NCI-H748 treated with DMSO at 0.1 percent for 48 hours (cell line): ENCODE measurements at places on chromosomes 4 and X.

DNA sequence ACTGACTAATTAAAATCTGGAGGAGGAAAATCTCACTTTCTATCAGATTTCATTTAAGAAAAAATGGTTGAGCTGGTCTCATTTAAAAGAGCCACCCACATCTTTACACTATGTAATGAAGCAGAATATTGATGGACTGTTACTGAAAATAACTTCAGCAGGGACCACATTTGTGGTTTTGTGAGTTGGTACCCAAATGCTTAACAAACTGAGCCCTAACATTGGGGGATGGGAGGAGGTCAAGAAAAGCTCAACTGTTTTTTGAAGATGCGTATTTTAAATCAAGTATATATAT lies 30.1 kb downstream of the HOPX start:
- DNase-seq: no peak

GRCh38 chrX:133881893-133882292 lies 103.5 kb downstream of the GPC3 start:
- DNase-seq: no peak

GRCh38 chrX:130975947-130976346 lies 72.9 kb upstream of the ENOX2 start:
- DNase-seq: peak; percentile 65

GRCh38 chrX:69503782-69504625 lies at the start of gene NALF2:
NALF2 (plus strand) TSS chrX:69504326; CDS start chrX:69505283, 957 bp downstream.
- DNase-seq: peak; percentile 50

- DNase-seq: peak; percentile 8
Measured at GRCh38 chr4:118850488-118851173, 14.7 kb upstream of the SEC24D start.

- DNase-seq: no peak
Measured at GRCh38 chr4:137994853-137995252, 247.3 kb downstream of the SLC7A11 start.

- DNase-seq: no peak
Measured at GRCh38 chrX:130563476-130563875, 161.7 kb downstream of the RBMX2 start.

DNA sequence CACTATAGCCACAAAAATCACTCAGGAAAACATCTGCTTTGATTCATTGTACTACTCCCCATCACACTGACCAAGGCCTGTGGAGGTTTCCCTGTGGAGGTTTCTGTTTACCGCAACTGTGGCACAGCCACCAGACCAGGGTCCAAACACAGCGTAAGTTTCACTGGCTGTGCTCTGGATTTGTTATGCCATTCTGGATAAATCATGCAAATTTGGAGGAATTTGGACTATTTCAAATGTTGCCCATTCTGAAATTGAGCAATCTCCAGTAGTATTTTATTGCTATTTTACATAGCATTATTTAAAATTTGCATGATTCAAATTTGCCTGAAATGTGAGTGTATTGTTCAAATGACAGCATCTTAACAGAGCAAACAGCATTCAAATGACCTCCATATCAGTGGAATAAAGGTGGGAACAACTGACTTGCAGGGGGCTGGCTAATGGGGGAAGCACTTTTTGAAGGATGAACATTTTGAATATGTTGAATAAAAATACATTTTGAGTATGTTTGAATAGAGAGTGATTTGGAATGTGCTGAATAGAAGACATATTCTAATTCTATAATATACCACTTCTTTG lies 66.1 kb upstream of the ACSL1 start:
- no peak for DNase-seq

DNA sequence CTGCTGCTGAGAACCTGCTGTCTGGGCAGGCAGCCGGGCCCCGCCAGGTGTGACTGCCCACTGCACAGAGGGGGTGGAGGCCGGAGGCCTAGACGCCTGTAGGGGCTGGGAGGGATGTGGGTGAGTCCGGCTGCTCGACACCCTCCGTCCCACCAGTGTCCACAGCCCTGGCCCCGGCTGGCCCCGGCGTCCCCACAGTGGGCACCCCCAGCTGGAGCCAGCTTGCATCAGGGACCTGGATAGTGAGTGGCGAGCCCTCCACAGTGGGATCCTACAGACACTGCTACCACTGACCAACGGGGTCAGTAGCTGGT lies 34.7 kb upstream of the SPON2 start:
- DNase-seq: no peak

DNA sequence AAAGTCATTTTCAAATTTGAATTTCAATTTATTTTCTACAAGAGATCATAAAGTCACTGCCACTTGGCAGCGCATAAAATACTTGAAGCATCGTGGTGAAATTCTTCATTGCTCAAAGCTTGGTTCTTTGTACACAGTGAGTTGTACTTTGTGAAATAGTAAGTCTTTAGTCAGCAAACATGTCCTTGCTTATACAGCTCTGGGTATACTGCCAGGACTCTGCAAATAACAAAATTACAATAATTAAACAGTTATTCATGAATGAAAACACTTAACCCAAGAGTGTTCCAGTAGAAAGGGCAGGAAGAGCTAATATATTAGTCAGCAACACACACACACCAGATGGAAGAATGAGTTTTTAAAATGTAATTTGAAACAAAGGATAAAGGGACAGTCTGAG lies 1300.9 kb upstream of the DIAPH2 start:
- DNase-seq: no peak

DNA sequence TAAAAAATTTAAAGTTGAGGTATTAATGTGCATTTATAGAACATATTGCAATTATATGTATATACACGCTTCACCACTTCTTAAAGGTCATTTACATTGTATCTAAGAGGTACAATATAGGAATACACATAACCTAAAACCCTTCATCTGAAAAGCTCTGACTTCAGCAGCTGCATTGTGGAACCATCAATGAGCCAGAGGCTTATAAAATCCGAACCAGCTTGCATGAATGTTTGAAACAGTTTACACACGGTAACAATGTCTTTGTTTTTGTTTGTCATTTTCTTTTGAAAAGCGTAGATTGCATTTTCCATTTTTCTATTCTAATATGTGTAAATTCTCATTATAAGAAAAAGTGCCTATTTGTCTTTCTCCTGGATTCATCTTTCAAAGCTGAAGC lies 221.6 kb downstream of the DCLK2 start:
- no peak for DNase-seq

DNA sequence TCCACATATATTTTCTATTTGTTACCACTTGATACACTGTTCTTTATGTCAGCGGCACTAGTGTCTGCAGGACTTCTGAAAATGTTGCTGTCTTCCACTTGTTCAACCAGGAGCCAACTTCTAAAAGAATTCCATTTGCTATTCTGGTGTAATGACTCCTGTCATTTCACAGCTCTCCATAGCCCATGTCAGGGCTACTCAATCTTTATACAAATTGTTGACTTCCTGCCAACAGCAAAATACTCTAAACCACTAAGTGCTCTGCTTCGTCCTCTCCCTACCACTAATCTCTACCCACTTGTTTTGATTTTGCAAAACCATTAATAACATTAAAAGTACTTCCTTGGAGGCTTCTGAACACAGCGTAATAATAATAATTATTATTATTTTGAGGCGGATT lies 7.2 kb downstream of the CTSO start:
- DNase-seq: no peak

DNA sequence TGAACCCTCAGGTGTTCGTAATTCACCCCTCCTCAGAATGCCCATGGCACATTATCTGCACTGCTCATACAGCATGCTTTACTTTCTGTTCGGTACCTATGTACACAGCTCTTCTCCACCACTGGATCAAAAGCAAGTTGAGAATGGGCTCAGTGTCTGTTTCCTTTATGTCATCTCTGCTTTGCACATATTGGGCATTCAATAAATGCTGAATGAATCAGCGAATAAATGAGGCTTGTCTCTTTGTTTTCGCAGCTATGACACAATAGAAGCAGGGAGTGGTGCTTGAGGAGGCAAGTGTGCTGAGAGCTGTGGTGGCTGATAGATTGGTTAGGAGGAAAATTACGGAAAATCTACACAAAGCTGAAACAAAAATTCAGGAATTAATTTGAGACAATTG lies 109.1 kb upstream of the VMA21 start:
- peak; percentile 6 for DNase-seq

- DNase-seq: no peak
Measured at GRCh38 chr4:156838761-156839160, 132.8 kb downstream of the PDGFC start.

DNA sequence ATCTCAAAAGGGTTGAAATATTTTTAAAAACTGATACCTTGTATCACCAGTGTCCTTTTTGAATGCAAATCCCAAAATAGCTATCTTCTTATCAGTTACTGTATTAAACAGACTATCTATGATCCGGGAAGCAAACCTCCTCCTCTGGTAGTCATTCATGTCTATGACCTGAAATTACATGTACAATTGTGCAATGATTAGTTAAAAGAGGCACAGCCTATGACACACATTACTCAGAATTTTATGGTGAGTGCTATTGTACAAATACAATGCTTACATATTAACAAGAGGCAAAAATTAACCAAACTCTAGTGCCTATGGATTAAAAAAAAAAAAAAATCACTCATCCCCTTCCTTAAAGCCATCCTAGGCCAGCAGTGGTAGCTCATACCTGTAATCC lies 21.7 kb downstream of the UGDH start:
- DNase-seq: no peak

DNA sequence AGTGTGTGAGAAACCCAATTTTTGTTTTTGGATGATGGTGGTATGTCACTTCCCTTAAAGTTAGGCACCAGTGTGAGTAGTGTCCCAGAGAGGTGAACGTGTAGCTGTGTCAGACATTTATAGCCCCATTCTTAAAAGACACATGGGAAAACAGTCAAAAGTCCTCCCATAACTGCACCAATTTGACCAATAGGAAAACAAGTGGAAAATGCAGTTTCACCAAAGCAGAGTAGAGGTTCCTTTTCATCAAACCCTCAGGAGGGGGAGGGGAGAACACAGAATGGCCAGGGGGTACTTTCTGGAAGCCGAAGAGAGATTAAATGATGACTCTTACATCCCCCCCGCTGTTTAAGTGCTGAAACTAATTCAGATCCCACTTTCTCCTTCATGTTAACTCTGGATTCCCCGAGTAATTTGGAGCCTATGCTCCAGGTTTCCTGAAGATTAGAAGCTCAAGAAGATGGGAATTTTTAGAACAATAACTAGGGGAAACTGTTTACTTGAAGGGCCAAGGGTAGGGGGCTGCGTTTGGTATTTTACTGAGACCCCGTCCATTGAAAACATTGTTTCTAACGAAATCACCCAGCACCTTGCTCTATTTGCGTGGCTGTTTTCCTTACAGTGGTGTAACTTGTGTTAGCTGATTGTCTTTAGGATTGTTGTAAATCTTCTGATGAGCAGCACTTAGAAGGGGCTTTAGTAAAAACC lies 2.1 kb upstream of the LEF1 start:
- no peak for DNase-seq

DNA sequence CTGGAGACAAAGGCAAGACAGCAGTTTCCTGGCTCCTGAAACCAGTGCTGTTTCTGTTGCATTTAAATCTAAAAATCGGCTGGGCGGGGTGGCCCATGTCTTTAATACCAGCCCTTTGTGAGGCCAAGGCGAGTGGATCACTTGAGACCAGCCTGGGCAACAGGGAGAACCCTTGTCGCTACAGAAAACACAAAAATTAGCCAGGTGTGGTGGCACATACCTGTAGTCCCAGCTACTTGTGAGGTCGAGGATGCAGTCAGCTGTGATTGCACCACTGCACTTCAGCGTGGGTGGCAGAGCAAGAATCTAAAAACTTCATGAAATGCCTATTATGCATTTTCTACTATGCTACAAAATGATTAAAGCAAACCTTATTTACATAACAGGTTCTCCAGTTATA lies 205.4 kb upstream of the ITM2A start:
- no peak for DNase-seq

DNA sequence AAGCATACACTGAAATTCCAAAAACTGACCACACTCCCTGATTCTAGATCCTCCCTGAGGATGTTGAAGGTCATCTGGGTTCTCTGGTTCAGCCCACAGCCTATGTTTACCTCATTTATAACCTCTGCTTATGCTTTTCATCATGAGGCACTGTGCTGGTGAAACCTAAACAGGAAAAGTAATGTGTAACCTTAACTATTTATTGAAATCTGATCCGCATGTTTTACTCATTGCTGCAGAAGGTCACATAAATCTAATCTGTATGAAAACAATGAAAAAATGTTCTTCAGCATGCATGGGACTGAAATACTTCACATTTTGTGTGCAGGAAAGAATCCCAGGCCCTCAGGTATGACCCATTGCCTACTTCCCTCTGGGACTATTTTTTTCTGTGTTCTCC lies 30.3 kb downstream of the UCHL1 start:
- DNase-seq: no peak

- DNase-seq: no peak
Measured at GRCh38 chr4:37631551-37631950, 54.6 kb downstream of the RELL1 start.

GRCh38 chr4:96630839-96631238 lies 790.9 kb downstream of the PDHA2 start:
- DNase-seq: no peak

GRCh38 chr4:5276475-5277075 lies 225.3 kb downstream of the STK32B start:
- DNase-seq: no peak

DNA sequence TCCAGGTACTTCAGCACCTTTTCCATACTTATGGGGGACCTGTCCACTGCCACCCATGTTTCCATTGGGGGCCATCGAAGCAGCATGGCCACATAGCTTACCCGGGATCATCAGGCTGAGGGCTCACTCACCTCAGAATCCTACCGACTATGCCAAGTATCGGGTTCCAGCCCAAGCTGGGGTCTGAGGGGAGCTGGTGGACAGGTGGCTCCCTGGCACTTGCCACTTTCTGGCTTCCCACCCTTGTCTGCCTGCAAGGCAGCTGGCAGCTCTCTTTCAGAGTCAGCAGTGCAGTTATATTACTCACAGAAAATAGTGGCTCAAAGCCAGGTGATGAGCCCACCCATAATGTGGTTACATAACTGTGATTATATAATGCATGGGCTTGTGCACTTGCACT lies 1153.8 kb downstream of the STIM2 start:
- no peak for DNase-seq

- DNase-seq: no peak
Measured at GRCh38 chr4:7189066-7189465, 3.3 kb upstream of the SORCS2 start.

DNA sequence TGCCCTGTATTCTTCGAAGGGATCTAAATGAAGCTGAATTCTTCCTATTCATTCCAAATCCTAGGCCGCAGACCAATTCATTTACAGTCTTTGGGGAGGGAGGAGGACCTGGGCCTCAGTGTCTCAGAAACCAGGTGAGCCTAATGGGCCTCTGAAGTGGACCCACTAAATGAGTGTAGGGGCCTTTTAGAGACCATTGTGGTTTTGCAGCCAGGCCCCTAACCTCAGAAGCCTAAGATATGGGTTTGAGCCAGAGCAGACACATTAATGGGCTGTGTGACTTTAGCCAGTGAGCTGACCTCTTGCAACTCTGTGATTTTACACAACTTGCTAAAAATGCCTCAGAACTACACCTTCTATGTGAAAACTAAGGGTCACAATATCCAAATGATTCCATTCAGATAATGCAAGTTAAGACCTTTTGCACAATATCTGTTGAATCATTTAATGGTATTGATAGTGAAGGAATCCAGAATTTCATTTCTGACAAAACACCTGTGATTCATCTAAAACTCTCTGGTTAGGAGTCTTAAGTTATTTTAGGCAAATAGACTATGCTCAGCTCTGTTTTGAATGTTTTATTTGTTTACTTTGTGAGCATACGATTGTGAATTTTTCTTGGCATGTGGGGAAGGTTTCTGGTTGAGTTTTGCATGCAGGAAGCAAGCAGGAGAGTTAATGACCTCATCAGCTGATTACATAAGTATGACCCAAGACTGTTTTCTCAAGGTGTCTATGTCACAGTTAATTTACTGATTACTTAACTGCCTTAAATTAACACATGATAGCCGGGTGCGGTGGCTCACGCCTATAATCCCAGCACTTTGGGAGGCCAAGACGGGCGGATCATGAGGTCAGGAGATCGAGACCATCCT lies 75.0 kb downstream of the EVC start:
- DNase-seq: no peak
